Fibroblast of skin of left quadriceps (primary cell): ENCODE measurements at places on chromosomes 5 and 9.

DNA sequence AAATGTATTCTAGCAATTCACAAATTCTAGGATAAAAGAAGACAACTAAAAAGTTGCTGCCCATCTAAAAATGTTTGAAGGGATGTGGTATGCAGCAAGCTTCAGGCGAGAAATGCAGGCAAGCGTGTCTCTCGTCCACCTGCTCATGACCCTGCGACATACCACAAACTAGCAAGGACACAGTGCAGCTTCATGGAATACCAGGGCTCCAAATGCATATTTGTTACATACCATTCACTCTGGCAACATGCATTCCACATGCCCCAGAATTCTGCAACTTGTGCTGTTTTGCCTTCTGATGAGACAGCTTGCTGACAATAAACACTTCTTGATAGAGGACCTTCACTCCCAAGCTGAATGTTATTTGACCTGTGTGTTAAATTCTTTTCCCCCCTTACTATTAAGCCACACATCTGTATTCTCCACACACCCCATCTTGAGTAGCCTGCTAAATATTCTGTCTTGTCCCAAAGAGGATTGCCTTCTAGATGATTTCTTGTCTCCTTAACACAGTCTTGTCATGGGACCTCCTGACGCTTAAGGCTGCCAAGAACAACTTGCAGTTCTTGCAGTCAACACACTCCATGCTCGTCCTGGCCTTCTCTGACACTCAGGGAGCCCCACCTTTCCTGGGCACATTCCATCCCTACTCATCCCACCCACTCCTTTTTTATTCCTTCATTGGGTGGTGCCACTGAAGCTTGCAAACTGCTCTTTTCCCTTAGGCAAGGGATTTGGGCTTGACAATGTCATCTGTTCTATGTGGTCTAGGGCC is 340.5 kb downstream of the PIK3R1 start:
- no peak for DNase-seq

DNA sequence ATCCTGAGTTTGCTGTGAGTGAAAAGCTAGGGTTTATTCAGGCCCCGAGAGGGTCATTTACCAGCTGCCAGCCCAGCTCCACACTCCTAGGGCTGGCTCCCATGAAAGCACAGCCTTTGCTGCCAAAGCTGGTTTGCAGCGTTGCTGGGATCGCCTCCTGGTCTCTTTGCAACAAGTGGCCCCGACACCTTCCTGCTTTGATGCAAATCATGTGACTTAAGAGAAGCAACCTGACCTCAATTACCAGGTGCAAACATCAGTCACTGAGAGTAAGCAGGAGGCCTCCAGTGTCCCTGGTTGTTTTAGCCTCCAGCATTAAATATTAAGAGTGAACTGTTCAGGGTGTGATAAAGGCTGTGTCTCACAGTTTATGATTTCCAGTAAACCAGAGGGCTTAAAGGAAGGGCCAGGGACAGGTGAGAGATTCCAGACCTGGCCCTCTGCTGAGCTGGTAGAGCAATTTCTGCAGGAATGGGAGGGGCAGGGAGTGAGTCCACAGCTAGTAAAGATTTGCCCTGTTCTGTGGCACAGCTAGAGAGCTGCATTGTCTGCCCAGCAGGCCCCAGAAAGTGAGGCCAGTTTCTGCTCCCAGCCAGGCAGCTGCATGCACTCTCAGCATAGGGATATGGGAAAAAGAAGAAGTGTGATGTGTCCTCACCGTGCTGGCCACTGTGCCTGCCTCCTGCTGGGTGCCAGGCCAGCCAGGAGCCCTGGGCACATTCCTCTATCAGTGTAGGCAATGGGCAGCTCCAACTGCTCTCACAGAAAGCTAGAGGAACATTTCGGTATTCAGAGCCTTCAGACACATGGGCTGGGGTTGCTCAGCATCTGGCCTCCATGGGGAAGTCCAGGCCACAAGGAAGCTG is 58.0 kb downstream of the SLC22A5 start:
- DNase-seq = no peak

GRCh38 chr5:100760688-100761087 is 142.4 kb downstream of the ST8SIA4 start:
- DNase-seq = no peak

DNA sequence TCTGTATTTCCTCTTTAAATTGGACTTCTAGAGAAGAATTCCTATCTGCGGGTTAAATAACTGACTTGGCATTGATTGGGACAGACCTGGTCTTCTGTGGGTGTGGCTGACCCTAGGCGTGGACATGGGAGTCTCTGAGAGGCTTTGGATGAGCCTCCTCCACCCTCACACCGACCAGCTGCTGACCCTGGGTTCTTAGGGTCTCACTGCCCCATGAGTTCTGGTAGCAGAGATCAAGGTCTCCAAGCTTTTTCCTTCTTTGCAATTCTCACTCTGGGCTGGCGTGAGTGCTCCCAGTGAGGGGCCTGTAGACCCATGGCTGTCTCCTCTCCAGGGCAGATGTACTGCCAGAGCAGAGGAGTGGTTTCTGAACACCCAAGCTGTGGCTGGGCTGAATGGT is 41.6 kb upstream of the PITX1 start:
- no peak for DNase-seq

- DNase-seq = peak; percentile 44
Measured at GRCh38 chr5:111774525-111774924, 17.5 kb upstream of the NREP start.

DNA sequence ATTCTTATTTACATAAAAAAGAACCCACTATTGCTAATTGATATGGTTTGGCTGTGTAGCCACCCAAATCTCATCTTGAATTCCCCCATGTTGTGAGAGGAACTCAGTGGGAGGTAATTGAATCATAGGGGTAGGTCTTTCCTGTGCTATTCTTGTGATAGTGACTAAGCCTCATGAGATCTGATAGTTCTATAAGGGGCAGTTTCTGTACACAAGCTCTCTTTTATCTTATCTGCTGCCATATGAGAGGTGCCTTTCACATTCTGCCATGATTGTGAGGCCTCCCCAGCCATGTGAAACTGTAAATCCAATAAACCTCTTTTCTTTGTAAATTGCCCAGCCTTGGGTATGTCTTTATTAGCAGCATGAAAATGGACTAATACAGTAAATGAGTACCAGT is 58.2 kb upstream of the PRR16 start:
- DNase-seq = peak; percentile 44

GRCh38 chr5:123451047-123451446 is 27.8 kb upstream of the CEP120 start:
- DNase-seq = no peak

DNA sequence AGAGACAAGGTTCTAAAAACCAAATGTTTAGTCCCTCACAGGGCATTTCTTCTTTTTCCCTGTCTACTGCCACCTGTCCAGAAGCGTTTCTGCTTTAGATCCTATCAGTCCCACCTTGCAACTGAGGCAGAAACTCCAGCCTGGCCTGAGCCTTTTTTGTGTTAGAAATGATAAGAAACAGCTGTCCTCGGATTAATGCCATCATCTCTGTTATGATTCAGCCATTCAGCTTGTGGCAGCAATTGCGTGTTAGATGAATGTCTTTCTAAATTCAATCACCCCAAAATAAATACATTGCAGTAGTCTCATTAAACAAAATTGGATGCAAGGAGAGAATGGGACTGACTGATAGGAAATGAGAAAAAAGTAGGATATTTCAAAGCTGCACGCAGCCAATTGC is 28.3 kb upstream of the FRMPD1 start:
- DNase-seq = peak; percentile 28

GRCh38 chr5:11064763-11065450 is 303.9 kb upstream of the DAP start:
- no peak for DNase-seq

GRCh38 chr9:127053960-127054359 is 68.5 kb downstream of the ANGPTL2 start:
- no peak for DNase-seq
